ENCODE measurements at places on chromosomes 4 and X.

DNA sequence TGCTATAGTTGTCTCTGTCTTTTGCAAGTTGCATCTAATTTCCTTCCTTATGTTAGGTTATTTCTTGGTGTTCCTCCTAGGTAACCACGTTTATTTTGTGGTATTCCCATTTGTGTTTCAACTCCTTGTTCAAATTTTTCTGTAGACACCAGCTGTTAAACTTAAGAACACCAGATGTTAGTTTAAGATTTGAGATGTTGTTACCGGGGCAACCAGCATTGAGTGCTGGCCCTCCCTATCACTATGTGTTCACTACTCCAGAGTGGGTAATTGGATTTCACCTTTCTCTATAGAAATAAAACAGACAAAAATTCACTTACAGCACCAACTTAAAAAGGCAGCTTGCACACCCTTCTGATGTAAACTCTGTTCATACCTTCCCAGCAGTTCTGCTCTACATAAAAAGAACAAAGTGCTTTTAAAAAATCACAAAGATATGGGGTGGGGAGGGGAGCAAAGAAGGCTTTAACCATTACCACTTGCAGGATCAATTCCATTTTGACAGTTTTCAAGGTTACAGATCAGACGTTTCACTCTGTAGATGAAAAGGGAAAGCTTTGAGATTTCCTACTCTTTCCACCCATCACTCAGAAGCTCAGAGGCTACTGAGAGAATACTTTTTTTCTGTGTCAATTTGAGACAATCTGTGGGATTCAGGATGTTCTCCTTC lies 82.9 kb downstream of the DKK2 start:
- no peak for DNase-seq

DNA sequence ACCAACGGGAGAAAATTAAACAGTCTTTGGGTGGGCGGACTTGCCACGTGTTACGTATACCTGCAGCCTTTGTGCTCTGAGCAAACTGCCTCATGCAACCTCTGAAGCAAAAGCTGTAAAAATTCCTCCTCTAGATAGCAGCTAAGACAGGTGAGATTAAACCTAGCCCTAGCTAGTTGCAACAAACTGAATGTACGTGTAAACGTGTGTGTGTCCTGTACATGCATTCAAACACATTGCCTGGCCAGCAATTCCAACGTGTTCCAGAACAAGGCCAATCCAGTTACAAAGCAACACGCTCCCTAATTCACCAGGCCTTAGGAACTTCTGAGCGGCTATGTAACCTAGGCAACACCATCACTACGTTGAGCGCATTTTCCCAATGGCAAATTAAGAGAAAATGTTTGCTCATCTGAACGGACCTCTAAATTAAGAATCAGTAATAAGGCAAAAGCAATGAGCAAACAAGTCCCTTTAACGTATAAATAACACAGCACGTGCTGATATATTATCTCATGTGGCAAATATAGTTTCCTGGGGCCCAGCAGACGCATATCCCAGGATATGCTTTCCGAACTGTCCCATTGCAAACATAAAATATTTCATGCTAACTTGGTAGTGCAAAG lies 792 bp downstream of the PPID start:
- no peak for DNase-seq

GRCh38 chr4:64306255-64306565 lies 103.0 kb downstream of the TECRL start:
- DNase-seq, result no peak

DNA sequence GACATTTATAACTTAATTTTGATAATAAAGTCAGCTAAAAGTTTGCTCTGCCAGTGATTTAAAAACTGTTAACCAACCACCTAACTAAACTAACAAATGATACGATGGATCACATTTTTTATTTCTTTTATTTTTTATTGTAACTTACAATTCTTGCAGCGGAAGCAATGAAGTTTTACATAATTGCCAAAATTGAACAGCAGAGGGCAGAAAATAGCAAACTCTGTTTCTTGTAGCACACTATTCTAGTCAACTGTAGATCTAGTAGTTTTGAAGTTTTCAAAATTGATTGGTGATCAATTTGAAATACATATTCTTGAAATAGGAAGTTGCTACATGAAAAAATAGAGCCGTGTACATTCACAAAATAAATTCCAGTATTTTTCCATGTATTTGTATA lies 2.8 kb upstream of the GRIA2 start:
- no peak for DNase-seq

GRCh38 chr4:181157647-181158046 lies 1085.6 kb upstream of the TENM3 start:
- no peak for DNase-seq

DNA sequence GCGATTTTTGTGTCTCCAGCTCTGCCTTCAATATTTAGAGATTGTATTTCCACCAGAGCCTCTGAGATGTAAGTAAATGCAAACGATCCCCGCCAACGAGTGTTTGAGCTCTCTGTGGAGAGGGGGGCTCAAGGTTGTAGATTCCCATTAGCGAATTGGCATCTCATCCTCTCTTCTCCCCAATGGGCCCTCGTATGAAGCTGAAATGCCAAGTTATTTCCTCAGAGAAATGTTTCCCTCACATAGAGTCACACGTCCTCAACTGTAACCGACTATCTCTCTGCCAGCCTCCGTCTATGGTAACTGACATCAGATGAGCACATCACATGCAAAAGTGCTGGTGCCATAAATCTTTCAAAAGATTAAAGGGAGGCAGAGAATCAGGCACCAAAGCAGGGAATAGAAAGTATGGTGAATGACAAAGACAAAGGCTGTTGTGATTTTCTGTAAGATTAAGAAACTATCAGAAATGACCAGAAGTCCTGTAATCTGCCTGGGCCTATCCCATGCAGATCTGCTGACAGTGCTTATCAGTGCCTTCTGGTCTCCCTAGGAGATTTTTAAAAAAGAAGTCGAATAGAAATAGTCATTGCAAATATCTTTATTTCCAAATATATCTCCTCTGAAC lies 157.1 kb downstream of the PDGFRA start:
- no peak for DNase-seq

GRCh38 chr4:129738175-129738574 lies 642.2 kb downstream of the C4orf33 start:
- no peak for DNase-seq

- no peak for DNase-seq
Observed at GRCh38 chr4:101348995-101349800, 1.9 kb upstream of the PPP3CA start.

DNA sequence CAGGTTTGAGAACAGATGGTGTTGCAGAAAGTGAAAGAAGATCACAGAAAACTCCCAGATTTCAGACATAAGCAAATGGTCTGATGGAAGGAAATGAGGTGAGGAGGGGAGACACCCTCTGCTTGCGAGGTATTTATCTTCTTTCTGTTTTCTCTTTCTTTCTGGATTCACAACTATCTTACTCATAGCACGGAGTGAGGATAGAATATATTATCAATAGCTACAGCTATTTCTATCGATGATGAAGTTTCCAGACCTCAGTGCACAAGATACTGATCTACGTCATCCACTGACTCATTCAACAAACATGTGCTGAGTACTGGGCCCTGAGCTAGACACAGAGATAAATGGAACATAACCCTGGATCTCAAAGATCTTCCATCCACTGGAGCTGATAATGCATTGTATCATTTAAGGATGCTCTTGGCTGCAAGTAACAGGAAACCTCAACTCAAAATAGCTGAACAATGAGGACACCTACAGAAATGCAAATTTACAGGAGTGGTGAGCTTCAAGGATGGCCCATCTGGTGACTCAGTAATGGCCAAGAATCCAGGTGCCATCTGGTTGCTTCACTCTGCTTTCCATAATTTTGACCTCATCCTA lies 21.2 kb downstream of the SLC2A9 start:
- DNase-seq, result no peak

- no peak for DNase-seq
Observed at GRCh38 chr4:70925899-70926635, 23.9 kb downstream of the MOB1B start.

- no peak for DNase-seq
Observed at GRCh38 chr4:53019485-53020382, 157.6 kb downstream of the RASL11B start.

DNA sequence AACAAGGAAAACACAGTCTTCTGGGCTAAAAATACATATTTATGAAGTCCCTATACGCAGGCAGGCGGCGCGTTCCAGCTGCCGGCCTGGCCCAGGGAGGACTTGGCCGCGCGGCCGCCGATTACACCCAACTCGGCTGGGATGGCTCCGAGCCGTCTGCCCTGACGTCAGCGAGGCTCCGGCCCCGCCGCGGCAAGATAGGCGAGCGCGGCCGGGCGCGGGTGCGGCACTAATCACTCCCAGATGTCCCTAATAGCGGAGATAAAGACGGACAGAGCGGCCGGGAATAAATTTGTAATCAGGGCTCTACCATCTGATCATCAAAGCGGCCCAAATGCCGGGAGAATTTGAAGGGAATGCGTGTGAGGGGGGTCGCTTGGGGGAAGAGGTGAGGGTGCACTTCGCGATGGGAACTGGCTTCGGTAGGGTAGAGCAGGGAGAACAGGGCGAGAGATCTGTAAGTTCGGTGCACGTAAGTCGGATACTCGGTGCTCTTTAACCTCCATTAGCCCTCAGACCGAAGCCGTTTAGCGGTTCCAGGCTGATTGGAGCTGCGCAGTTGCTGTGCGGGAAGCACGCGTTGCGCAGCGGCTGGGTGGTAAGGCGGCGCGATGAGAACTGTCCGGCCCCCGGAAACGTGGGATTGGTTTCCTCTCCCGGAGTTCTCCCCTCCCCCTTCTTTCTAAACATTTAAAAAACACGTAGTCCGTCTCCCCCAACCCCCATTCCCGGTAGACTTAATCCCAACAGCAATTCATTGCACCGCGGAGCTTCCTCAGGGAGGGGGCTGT lies 7.7 kb downstream of the HAND2 start:
- DNase-seq, result no peak

- no peak for DNase-seq
Observed at GRCh38 chr4:123465416-123465815, 68.8 kb downstream of the SPRY1 start.

DNA sequence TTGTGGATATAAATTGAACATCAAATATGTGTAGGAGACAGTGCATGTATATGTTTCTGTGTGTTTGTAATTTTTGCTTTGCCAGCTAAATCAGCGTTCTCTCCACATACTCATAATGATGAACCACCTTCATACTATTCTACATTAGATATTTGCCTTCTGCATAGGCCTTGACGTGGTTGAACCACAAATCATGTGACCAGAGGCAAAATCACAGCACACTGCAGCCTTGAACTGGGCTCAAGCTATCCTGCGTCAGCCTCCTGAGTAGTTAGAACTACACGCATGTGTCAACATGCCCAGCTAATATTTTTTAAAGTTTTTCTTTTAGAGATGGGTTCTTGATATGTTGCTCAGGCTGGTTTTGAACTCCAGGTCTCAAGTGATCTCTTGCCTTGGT lies 9.5 kb downstream of the UBQLN2 start:
- no peak for DNase-seq

- DNase-seq, result no peak
Observed at GRCh38 chrX:143768976-143769375, 48.4 kb upstream of the SPANXN2 start.

DNA sequence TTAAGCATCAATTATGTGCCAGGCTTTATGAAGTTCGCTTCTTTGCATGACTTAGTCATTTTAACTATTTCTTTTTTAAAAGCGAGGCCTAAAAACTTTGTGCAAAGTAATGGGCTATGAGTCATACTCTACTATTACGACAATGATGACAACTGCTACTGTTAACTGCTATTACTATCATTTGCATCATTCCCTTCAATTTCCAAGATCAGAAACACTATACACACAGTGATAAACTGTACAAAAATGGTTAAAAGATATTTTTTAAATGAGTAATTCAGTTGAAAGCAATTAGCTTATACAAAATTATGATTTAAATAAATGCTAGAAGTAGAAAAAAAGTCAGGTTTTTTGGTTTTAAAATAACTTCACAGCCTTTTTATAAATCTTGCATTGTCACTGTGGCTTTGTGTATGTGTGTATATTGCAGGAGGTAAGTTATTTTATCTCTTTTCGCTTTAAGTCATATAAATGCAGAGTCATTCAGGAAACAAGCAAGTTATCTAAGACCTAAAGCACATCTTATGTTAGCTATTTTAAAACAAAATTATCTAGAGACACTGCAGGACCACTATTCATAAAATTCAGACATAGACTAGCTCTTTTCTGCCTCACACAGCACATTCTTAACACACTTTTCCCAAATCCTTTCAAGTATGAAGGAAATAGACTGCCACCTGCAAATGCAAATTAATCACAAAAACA lies 18.5 kb upstream of the CXCL3 start:
- DNase-seq, result no peak

GRCh38 chrX:132968296-132968949 lies 10.0 kb upstream of the HS6ST2 start:
- DNase-seq, result no peak

DNA sequence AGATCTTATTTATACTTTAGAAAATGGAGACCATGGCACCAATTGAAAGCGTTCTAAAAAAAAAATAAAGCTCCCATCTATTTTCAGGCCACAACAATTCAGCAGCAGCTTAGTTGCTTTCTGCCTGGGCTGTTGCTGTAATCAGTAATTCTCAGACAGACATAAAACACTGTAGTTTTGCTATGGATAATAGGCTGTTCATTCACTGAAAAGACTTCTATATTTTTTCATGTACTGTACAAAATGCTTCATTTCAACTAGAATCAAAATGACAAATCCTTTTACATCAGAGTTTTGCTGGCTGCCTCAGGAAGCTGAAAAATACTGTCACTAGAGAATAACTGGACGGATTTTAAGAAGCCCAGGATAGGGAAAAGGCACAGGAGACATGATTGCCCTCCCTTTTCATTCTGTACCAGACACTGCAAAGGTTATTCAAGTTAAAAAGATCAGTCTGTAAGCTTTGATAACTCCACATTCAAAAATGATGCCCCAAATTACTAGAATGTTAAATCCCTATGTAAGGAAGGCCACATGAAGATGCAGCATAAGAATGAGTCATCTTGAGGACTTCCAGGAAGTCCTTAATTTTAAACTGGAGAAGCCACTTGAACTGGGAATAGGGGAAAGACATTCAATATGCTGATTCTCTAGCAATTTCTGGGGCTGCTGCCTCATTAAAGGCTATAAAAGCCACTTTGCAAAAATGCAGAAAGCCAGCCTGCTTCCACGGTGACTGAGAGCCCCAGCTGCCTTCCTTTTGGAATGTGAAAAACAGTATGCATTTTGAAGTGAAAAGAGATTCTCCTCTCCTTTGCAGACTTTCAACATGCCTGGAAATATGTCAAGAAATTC lies 403.2 kb upstream of the RASGEF1B start:
- DNase-seq, result no peak
